ENCODE measurements at places on chromosomes 3 and 15.

DNA sequence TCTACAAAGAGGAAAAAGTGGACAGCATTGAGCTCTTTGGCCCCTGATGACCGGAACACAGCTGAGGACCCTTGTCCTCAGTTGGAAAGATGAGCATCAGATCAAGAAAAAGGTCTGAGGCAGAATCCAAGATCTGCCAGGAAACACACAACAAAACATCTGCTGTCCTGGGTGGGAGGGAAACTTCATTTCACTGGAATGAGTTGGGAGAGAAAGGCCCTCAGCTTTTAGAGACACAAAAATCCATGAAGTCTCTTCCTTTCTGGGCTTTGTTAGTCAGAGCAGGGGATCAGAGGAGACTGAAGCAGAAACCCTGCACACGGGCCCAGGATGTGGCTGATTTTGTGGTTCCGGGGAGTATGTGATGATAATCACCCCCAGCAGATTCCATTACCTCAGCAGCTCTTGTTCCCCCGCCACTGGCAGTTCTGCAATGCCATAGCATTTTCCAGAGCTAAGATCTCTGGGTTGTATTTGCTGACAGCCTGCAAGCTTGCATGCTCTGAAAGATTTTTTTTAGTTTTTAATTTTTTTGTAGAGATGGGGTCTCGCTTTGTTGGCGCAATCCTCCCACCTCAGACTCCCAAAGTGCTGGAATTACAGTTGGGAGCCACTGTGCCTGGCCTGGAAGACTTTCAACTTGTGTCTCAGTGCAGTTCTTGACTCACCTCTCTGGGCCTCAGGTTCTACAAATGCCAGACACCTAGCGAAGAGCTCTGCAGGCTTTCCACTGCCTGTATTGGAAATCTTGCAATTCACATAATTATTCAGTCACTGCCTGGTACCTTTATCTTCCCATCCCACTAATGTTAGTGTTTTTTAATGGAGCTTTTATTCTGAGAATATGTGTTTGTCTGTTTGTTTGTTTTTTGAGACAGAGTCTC lies 5.8 kb upstream of the TATDN2 start:
- peak; percentile 34 for DNase-seq

DNA sequence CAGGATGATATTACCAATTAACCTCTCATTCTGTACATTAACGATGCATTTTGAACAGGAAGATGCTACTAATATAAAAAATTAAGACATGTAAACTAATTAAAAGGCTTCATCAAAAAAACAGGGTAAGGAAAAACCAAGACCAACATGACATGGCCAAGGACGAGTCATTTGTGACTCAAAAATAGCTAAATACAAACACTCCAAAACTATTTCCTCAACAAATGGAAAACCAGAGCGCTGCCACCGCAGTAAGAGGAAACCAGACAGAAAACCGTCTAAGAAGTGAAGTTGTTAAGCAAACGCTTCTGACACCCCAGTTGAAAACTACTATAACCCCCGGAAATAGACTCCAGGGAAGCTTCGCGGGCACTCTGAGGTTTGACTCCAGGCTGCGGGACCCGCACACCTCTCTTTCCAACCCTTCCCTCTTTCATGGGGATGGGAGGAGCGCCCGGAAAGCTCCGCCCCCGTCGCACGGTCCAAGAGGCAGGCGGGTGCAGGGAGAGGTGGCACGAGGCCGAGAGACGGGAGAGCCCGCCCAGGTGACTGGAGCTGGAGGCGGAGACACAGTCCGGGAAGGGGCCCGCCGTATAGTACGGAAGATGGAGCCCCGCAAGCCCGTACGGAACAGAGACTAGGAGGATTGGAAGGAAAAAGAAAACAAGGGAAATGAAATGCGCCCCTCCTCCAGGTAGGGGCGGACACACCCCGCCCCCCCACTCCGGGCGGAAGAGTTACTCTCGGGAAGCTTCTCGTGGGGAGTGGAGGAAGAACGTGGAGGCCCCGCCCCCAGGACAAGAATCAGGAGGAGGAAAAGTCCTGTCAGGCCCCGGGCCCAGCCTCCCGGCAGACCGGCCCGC lies 708 bp downstream of the DCAF1 start:
- peak; percentile 92 for DNase-seq

DNA sequence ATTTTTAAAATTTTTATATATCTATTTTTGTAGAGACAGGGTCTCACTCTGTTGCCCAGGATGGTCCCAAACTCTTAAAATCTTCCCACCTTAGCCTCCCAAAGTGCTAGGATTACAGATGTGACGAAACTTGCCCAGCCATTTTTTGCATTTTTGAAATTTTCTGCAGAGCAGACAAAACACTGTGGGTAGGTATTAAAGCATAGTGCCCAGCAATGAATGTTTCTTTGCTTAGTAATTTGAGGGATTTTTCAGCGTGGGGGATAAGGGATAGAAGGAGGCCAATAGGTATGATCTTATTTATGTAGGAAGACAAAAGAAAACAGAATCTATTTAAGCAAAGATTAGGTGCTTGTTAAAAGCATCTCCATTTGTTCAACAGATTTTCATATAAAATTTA lies 446.8 kb upstream of the DPH6 start:
- no peak for DNase-seq

GRCh38 chr3:171373711-171374110 lies 86.5 kb downstream of the TNIK start:
- no peak for DNase-seq

GRCh38 chr15:45943240-45943639 lies 308.4 kb downstream of the SQOR start:
- no peak for DNase-seq

- DNase-seq, result no peak
Measured at GRCh38 chr15:93656041-93656440, 567.0 kb upstream of the RGMA start.

DNA sequence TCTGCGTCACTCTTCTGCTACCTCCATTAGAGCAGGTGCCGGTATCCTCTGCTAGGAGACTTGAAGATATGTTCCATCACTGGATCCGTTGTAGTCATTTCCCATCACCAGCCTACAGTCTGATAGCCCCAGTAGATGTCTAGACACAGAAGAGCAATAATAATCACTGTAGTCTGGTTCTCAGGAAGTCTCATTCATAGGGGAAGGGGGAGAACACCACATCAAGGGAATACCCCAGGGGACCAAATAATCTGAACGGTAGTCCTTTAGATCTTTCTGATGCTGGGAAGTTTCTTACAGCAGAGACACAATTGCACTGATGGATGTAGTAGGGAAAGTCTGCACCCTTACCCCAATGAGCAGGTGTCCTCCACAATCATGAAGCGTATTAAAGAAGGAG lies 595.0 kb downstream of the EPHA3 start:
- DNase-seq, result no peak

DNA sequence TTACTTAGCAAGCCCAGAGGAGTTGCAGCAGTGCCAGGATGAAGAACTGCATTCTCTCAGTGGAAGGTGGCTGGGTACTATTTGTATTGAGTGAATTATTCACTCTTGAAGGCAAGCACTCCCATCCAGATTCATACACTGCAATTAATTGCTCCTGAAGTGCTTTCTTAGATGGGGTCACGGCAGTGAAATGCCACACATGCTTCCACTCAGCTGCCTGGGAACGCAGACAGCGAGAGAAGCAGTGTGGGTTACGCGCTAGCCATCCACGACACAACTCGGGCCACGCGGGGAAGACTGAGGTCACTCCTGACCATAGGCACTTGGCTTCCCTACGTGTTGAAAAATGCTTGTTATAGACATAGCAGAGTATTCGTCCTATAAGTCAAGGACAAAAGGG lies 30.8 kb upstream of the LMCD1 start:
- DNase-seq, result no peak

DNA sequence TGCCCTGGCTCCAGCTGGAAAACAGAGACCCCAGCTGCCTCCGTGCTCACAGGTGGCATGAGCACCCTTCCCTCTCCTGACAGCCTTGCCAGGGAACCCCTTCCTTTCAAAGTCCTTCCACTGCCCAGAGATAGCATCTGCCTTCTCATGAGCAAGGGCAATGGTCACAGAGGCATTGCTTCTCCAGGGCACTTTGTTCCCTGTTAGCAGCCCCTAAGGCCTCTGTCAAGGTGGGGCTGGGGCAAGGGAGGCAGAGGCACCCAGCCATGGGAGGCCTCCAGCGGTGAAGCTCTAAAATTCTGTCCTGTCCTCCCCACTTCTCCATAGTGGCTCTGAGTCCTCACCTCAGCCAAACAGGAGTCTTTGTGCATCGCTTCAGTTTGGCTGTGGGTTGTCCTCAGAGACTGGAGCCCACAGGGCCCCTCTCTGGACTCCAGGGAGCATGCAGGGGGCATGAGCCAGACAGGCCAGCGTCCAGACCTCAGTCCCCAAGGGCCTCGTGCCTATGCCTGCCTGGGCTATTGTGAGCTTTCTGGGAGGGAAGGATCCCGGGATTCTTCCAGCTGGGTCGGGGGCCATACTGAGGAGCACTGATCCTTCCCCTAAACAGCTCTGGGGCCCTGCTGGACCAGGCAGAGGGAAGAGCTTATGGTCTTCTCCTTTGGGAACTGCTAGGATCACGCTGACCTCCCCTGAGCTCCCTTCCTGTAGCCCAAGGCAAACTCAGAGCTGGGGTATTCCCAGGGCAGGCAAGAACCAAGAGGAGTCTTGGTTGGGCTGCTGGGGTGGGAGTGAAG lies 106.6 kb downstream of the DNAJB8 start:
- DNase-seq, result no peak

GRCh38 chr3:75985432-75985831 lies 200.1 kb upstream of the ZNF717 start:
- DNase-seq, result no peak

DNA sequence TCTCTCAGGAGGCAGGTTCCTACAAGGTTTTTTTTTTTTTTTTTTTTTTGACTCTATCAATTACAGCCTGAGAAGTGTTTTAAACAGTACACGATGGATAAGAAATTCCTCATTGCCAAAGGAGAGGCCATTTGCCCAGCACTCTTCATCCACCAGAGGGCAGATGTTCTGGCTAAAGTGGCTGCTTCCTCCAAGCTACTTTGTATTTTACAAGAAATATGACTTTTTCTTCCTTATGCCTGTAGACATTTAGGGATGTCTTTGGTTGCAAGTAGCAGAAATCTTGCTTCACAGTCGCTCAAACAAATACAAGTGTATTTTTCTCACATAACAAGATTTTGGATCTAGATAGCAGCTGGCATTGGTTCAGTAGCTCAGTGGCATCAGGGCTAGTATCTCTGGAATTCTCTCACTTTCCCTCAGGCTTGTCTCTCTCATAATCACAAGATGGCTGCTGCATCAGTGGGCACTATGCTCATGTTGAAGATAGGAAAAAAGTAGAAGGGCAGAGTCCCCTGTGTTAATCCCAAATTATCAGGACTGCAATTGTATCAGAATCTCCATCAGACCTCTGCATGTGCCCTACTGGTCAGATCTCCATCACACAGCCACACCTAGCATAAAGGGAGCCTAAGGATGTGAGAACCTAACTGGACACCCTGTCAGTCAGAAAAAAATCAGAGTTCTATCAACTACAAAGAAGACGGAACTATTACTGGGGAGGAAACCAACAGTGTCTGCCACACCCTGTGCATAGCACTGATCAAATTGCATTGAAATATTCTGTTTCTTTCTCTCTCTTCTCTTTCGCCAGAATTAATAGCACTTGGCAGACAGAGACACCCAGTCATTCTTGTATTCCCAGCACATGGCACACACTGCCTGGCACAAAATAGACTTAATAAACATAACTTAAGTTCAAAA lies 138.9 kb upstream of the COL8A1 start:
- peak; percentile 82 for DNase-seq

DNA sequence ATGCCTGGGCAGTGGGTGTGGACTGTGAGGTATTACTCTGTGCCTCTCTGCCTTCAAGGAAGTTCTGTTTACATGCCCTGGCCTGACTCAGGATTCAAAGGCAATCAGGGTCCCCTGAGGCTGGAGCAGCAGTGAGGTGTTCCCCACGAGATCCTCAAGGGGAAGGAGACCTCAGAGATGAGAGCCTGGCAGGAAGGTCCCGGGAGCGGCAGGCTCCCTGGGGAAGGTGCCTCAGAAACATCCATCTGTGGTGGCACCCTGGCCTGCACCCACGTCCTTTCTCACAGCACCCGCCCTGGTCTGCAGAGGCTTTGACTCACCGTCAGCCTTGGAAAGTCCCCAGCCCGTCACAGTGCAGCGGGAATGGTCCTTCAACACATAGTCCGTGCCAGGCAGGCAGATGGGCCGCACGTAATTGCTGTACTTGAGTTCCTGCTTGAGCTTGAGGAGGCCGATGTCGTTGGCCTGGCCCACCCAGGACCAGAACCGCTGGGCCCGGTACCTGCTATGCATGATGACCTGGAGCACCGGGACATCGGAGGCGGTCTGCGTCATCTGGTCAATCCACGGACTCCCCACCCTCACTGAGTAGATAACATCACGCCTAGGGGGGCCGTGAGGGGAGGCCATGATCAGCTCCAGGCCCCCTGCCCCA lies 3.6 kb downstream of the PRSS50 start:
- no peak for DNase-seq

DNA sequence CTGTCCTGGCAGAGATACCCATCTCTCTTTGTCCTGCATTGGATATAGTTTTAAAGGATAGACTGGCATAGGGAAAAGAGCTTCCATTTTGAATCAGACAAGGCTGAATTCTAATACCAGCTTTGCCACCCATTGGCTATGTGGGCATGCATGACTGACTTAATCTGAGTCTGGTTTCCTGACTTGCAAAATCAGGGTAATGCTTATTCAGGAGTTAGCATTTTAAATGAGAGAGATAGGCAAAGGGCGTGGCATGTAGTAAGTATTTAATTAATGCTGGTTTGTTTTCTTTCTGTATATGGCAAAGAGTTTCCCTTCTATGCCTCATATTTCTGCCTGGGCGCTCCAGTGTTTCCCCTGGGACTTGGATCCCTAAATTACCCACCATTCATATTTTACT lies 492.9 kb downstream of the IGSF11 start:
- DNase-seq, result no peak

DNA sequence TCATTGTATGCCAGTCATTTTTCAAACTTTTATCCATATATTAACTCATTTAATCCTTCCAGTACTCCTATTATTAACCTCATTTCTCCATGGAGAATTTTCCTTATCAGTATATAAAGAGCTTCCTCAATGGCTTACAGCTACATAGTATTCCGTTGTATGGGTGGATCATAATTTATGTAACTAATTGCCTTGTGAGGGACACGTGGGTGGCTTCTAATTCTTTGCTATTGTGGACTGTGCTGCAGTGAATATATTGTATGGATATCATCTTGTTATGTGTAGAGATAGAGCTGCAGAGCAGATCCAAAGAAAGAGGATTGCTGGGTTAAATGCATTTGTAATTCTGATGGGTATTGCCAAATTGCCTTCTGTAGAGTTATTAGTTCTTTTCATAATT lies 25.2 kb downstream of the PML start:
- no peak for DNase-seq

Data from cardiac fibroblast (primary cell).